ENCODE measurements at places on chromosomes 6 and 20.
A peak's percentile ranks its signal among the peaks of the same experiment; 100 is the strongest.

- DNase-seq = peak; percentile 47
Observed at GRCh38 chr6:44386364-44386928, 1.1 kb upstream of the CDC5L start.

DNA sequence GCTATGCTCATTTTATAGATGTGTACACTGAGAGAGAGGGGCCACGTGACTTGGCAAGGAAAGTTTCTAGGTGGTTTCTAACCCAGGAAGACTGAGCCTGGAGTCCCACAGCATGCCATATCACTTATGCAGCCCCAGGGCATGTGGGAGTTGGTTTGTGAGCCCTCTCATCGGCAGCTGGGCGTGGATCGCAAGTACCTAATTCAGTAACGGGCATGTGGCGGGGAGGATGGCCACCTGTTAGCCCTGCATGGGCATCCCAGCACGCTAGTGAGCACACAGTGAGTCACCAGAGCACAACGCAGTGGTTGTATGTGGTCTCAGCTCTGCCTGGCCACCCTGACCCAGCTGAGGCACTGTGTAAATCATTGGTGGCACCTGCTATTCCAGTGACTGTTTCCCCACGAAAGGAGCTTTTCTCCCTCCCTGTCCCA is 88.3 kb downstream of the NINL start:
- no peak for DNase-seq

- no peak for DNase-seq
Observed at GRCh38 chr6:110757926-110758325, 57.3 kb downstream of the CDK19 start.

DNA sequence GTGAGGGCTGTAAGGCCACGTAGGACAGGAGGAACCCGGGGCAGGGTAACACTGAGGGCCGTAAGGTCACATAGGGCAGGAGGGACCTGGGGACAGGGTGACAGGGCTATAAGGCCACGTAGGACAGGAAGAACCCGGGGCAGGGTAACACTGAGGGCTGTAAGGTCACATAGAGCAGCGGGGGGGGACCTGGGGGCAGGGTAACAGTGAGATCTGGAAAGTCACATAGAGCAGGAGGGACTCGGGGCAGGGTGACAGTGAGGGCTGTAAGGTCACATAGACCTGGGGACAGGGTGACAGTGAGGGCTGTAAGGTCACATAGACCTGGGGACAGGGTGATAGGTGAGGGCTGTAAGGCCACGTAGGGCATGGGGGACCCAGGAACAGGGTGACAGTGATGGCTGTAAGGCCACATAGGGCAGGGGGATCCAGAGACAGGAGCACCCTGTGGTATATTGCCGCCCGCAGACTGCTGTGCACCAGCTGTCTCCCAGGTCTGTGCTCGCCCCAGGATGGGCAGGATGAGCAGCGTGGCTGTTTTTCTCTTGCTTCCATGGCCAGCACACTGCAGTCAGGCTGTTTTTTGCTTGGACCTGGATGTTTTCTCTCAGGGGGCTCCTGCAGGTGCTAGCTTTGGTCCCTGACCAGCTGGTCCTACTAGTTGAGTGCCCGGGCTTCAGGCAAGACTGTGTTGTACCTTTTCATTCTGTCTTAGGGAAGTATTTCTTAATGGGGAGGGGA is 55.7 kb downstream of the SYTL3 start:
- no peak for DNase-seq

- DNase-seq = no peak
Observed at GRCh38 chr6:705047-705446, 12.1 kb upstream of the EXOC2 start.

Measured in AG09309 (cell line).